OCI-M1 (cell line): ENCODE measurements at places on chromosomes 11 and 22.

- DNase-seq, result peak; percentile 63
These were observed 4.7 kb downstream of the DGCR8 start for GRCh38 chr22:20084547-20085413.

DNA sequence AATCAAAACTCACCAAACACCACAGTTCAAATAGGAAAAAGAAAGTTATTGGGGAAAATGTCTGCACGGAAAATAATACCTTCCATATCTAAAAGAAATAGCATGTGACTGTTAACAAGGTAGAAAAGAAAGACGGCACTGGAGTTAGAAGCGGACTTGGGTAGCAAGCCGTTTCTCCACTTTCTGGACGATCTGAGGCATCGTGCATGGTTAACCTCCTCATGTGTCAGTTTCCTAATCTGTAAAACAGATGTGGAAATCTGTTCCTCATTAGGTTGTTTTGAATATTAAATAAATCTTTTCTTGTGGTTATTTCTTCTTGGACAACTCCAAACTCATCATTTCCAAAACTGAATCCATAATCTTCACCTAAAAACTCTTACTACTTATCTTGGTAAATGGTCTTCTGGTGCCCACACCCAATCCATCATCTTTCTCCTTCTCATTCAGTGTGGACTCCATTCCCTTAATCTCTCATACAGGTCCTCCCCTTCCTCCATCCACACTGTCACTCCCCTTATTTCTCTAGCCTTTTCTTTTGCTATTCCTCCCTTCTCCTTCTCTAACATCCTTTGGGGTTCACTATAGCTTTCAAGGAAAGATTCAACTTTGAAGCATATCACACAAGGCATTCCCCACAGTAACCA lies 53.5 kb downstream of the VSIG10L2 start:
- DNase-seq, result no peak

GRCh38 chr22:29259253-29259899 lies 8.4 kb downstream of the RHBDD3 start:
- no peak for DNase-seq

DNA sequence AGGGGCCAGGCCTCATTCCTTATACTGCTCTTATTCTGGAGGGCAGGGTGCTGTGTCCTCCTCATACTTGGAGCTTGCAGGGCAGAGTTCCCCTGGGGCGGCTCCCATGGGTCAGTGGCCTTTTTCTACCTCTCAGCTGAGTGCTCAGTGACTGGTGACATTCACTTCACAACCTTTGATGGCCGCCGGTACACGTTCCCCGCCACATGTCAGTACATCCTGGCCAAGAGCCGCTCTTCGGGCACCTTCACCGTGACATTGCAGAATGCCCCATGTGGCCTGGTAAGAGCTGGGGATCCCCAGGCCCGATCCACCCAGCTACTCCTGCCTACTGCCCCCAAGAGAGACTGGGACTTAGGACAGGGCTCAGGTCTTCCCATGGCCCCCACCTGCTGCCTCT lies 14.5 kb downstream of the OTOG start:
- no peak for DNase-seq

DNA sequence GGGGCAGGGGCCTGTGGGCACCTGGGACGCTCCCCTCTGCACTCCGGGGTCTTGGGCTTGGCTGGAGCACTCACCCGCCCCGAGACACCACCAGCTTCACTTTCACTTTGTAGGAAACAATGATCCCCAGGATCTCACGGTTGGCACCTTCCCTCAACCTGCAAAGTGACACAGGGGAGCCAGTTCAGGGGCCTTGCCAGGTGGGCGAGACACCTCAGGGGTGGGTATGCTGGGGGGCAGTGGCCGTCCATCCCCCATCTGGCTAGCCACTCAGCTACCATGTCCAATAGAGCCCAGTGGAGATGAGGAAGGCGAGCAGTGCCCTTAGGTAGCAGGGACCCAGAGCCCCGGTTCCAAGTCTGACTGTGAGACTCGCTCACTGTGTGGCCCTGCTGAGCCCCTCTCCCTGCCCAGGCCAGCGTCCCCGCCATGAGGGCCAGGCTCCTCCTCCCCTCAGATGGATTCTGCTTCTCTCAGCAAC lies 32.3 kb downstream of the TPBGL start:
- DNase-seq, result no peak

DNA sequence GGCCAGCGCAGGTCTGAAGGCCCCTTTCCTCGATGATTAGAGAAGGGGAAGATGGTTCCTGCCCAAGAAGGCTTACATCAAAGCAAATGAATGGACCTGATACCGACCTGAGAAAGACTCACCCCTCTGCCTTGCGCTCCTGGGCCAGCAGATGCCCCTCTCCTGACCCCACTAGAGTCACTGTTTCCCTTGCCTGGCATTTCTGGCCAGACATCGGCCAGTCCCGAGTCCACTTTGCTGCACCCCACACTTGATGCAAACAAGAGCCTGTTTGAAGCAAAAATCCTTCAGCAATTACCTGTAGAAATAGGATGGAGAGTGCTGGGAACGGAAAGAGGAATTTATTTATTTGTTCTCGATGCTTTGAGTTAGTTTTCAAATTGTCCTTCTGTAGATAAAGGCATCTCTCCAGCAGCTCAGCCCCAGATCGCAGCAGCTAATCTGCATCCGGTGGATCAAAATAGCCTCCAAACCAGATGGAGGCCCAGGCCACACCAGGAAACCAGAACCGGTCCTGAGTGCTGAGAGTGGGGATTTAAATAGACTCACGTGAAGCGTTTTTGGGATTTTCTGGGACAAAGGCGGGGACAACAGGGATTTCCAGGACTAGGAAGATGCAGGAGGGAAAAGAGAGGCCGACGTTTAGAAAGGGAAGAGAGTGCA lies 148.6 kb downstream of the TRIM29 start:
- DNase-seq, result no peak

DNA sequence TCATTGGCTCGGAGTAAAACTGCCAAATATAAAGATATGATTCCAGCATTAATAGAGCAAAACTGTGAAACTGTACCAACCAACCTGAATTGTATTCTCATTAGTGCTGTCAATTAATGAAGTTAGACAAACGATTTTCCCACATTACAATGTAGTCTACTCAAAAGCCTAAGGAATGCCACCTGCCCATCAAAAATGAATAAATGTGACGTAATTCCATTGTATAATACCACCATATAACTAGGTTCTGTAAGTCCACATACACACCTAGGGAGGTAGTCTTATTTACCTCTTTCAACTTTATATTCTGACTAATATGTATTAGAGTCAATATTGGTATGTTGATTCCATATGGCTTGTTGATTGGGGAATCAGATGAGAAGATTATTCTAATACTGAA lies 76.2 kb downstream of the FAM76B start:
- no peak for DNase-seq

- DNase-seq, result no peak
These were observed at the start of gene PTPRCAP for GRCh38 chr11:67437082-67437808. Gene PTPRCAP (minus strand): TSS chr11:67437682. CDS start chr11:67437619, 63 bp downstream.

DNA sequence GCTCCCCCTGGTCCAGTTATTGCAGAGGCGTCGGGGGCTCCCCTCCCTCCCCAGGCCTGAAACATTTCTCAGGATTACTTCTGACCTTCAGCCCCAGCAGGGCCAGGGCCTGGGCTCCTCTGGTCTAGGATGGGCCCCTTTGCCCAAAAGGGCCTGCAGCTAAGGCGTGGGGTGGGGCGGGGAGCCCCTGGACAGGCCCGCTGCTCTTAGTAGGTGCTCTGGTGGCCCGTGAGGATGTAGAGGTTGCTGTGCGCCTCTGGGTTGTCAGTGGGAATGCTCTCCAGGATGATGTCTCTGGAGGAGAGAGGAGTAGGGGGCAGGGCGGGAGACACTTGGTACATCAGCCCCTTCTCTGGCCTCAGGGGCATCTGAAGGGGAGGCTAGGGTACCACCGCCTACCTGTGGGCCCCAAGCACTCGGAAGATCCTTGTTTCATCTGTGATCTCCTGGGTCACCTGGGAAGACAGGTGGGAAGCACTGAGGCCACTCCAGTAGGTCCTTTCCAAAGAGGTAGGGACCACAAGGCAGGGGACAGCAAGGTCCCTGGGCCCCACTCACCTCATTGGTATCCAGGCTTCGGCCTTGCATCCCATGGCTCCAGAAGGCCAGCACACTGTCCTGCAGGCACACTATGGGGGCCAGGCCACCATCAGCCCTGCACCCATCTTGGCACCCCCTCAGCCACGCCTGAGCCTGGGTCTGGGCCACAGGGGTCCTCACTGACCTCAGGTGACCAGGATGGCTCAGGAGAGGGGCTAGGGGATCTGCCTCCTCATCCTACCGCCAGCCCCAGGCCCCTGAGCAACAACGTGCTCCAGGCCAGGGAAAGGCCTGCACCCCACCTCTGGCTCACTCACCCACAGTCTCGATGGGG lies 11.2 kb upstream of the SF1 start:
- no peak for DNase-seq

- DNase-seq, result no peak
These were observed 1.3 kb downstream of the C11orf21 start for GRCh38 chr11:2300290-2300935.

DNA sequence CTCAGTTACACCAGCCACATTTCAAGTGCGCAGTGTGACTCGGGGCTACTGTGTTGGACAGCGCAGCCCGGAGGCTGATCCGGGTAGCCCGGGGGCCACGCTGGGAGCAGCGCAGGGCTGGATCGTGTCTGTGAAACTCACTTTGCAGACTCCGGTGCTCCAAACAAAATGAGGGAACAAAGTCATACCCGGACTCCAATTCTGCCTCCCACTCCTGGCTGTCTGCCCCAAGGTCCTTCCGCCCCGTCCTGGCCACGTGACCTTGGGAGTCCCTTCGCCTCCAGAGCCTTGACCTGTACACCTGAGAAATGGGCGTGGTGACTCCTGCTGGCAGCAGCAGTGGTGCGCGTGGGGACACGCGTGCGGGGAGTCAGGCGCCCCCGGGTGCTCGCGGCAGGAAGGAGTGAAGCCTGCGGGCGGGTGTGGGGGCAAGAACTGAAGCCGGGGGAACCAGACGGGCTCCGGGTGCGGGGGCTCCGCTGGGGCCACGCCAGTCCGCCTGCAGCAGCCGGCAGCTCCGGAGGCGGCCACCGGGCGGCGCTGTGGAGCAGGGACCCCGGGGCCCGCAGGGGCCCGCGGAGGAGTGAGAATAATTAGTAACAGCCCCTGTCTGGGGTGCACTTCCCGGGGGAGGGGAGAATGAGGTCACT lies 42.4 kb downstream of the KCNJ4 start:
- peak; percentile 8 for DNase-seq

DNA sequence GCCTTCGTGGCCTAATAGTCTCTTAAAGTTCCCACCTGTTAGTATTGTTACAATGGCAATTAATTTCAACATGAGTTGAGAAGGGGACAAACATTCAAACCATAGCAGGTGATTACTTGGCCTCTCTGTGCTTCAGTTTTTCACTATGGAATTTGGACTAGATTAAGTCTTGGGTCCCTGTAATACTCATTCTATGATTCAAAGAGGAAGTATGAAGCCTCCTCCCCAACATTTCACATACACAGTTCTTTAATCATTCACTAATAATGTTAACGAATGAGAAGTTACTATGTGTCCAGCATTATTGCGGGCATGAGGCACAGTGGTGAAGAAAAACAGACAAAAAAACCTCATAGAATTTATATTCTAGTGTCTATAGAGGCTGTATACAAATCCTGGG lies 19.9 kb upstream of the USP47 start:
- DNase-seq, result no peak

DNA sequence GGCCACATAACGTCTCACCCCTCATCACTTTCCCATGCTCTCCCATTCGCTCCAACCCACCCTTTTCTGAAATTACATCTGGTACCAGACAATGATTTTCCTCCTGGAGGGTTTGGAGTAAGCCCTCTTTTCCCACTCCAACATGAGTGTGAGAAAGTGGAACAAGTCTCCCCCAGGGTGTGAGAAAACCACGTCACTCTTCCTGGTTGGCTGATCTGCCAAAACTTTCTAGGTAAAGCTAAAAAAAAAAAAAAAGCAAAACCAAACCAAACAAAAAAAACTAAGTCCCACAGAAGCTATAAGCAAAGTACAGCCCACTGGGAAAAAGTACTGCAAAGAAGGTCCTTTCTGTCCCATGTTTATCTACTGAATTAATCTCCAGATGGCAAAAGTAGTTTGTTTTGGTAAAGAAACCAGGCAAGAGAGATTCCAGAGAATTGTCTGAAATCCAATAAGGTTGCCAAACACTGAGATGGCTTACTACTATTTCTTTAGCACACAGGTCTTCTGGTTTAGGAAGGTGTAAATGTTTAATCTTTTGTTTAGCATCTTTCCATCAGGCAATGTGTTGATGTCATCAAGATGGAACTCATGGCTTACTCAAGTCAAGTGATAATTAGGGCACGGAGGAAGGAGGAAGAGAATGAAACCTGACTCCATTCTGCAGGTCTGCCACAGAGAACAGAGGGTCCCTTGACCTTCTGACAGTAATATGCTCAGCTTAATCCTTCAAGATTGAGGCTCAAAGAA lies 395.6 kb downstream of the LARGE1 start:
- no peak for DNase-seq

GRCh38 chr11:75811485-75811884 lies 3.5 kb upstream of the UVRAG start:
- DNase-seq, result no peak

GRCh38 chr22:35726933-35727332 lies 9.3 kb downstream of the APOL5 start:
- DNase-seq, result no peak

GRCh38 chr11:94664346-94664745 lies 97.2 kb downstream of the PIWIL4 start:
- DNase-seq, result no peak

- DNase-seq, result peak; percentile 7
These were observed 1.1 kb upstream of the EMID1 start for GRCh38 chr22:29204455-29205183.

DNA sequence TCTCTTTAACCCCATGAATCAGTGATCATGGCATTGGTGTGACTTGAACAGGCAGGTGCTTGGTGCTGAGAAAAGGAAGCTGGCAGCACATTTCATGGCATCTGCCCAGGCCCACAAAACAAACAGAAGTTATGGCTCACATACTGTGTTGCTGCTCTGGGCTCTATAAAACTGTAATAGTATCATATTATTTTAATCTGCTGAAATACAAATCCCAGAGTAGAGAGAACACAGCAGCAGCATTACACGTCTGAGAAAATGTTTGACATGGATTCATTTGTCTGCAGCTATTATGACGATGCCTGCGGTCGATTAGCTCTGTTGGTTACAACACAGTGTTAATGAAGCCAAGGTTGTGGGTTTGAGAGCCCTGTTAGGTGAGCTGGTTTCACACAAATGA lies 80.8 kb downstream of the ALX4 start:
- DNase-seq, result no peak

DNA sequence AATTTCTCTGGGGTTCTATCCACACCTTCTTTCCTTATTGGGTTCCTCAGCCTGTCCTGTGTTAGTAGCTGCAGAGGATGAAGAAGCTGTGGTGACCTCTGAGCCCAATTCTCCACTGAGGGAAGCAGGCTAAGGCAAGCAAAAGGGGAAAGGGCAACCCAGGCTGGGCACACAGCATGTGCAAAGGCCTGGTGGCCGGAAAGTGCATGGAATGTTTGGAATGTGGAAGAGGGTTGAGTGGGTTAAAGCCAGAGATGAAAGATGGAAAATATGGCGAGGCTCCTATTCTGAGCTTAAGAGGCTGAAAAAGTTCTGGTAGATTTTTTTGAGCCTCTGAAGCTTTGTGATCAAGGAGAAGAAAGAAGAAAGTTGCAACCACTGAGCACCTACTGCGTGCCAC lies 247.1 kb downstream of the MIAT start:
- no peak for DNase-seq

GRCh38 chr22:44244265-44244822 lies 63.6 kb downstream of the PARVG start:
- no peak for DNase-seq

- no peak for DNase-seq
These were observed 65.4 kb downstream of the SHISAL1 start for GRCh38 chr22:44247346-44247745.
